ENCODE measurements at places on chromosomes 1 and 21.
A peak's percentile ranks its signal among the peaks of the same experiment; 100 is the strongest.

- no peak for DNase-seq
Observed at GRCh38 chr21:44414291-44415072, 40.8 kb upstream of the LRRC3 start.

DNA sequence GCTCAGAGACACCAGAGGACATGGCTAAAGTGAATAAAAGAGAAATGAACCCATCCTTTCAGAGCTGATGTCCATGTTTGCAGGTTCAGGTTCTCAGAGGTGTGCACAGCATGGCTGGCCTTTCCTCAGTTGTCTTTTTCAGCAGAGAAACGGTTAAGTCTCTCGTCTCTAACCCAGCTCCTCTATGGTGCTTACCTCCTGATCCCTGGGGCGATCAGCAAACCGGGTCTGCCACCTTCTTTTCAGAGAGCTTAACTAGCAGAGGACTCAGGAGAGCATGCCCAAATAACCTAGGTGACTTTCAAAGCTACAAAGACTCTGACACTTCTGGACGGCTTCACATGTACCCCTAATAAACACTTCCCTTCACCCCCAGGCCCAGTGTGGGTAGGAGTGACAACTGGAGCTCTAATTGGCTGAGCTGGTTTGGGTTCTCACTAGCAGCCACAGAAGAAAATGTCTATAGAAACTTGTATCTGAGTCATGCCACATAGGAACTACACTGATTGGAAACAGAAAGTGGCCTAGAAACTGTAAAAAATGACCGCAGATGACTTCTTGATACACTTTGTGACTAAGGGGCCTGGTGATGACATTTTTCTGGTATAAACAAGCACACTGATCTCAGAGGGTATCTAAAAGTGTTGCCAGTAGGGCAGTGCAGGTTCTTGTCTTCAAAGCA is at the start of gene AIM2:
TSS of gene AIM2 (minus strand) at position 329 of the 682 bp plus-strand sequence. CDS start 3,267 bp downstream, outside the sequence.
- DNase-seq, result peak; percentile 48

- DNase-seq, result peak; percentile 99
Observed at GRCh38 chr1:2545754-2546514, 10.2 kb upstream of the TNFRSF14 start.

GRCh38 chr1:164786980-164787833 is 228.2 kb downstream of the PBX1 start:
- peak; percentile 82 for DNase-seq

GRCh38 chr1:25468033-25468432 is 37.3 kb downstream of the MACO1 start:
- DNase-seq, result no peak

DNA sequence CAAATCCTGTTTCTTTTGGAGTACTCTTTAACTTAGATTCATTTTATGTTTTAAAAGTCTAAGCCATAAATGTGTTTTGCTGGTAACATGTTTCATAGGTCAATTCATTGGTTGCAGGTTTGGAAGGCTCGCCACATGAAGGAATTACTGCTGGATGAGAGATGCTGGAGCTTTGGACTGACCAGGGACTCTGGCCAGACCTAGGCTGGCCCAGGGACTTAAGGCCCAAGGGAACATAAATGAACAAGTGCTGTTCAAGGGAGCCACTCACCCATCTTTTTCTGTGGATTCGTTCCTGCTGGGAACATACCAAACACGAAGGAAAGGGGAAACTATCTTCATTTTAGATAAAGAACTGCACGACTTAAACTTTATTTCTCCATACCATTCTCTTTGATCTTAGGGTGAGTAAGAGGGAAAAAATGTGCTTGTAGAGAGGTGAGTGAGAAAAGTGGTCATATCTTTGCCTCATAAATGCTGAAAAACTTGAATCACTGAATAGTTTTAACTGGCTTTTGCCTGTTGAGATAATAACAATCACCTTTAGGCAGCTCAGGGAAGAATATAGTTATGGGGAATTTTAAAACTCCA is 15.3 kb upstream of the SHCBP1L start:
- no peak for DNase-seq

DNA sequence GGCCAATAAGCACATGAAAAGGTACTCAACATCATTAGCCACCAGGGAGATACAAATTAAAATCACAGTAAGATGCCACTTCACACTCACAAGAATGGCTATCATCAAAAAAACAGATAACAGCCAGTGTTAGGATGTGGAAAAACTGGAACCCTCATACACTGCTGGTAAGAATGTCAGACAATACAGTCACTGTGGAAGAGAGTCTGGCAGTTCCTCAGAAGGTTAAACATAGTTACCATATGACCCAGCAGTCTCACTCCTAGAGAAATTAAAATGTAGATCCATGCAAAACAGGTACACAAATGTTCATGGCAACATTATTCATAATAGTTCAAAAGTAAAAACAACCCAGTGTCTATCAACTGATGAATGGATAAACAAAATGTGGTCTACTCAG is 33.3 kb downstream of the LDLRAD1 start:
- DNase-seq, result no peak

GRCh38 chr1:2208309-2209239 is 14.0 kb upstream of the FAAP20 start:
- no peak for DNase-seq

- no peak for DNase-seq
Observed at GRCh38 chr1:240496356-240496755, 115.6 kb downstream of the GREM2 start.

DNA sequence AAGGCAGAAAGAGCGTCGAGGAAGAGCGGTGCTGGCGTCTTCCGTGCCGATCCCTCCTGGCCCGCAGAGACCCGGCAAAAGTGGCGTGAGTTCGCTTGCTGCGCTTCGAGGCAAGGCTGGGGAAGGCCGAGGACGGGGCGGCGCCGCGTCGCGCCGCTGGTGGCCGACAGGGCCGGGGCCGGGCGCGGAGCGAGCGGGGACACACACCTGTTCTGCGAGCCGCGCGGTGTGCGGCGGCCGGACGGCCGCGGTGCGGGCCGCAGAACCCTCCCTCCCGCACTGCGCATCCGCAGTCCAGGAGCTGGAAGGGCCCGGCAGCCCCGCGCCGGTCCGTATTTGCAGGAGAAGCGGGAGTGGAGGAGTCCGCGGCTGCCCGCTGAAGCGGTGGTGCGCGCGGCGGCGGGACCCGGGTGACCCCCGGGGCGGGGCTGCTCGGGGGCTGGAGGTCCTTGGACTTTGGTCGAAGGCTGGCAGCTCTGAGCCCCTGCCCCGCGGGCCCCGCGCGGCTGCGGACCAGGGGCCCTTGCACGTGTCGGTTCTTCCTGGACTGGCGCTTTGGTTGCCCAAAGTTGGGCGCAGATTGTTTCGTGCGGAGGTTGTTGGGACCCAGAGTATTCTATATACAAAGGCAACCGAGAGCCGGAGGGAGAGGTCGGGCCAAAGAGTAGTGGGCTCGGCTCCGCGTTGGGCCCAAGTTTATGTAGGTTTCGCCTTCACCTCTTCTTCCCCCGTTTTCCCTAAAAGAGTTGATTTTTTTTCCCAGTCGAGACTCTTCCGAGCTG is 2.6 kb downstream of the RNF220 start:
- no peak for DNase-seq

- DNase-seq, result no peak
Observed at GRCh38 chr1:211634461-211634860, 41.0 kb downstream of the NEK2 start.

DNA sequence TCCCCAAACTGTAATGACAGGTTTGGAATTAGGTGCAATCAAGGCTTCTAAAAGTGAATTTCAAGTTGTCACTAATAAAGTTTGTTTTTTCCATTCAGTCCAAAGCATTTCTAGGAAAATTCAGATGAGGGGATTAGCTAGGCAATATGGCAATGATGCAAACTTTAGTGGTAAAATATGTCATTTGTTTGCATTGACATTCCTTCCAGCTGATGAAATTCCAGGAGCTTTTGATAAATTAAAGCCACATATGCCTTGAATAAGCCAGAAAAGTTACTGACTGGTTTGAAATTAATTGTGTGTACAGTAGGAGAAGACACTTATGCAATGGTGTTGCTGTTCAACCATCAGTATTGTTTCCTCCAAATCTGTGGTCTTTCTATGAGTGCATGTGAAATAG is 57.8 kb downstream of the MROH9 start:
- no peak for DNase-seq

- no peak for DNase-seq
Observed at GRCh38 chr1:204102029-204102611, 29.2 kb downstream of the SOX13 start.

DNA sequence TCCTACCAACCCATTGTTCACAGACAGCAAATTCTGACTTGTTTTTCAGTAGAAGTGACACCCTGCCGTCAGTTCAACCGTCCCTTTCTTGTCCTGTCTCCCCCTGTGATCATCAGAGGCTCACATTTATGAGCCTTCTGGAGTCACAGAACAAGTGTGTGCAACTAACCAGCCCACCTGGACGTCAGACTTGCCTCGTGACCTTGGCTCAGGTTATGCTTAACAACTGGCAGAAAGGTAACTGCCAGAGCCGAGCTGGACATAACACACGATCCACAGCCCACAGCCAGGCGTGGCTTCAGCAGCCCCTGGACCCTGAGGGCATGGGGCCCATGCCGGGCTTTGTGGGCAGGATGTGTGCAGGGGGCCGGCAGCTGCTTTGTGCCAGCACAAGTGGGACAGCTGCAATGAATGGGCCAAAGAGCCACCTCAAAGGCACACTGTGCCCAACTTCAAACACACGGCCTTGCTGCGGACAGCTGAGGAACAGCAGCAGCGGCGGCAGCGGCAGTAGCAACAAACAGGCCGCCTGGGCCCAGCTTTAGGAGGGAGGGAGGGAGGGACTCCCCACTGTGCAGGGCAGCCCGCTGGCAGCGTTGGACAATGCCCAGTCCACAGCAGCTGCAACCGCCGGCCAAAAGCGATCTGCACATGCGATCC is 103.9 kb downstream of the ZBTB18 start:
- no peak for DNase-seq

Measured in GM19239 (cell line).